ENCODE measurements at places on chromosomes 11 and 22. TPM values are rescaled to one million over a fixed set of nuclear protein-coding genes. Genes with fewer than 3 reads are reported as not detected.

GRCh38 chr22:43505896-43506295 lies 94.1 kb downstream of the MPPED1 start:
- no peak for DNase-seq

IFITM10 gene
- 12.6 TPM for total RNA-seq

DNA sequence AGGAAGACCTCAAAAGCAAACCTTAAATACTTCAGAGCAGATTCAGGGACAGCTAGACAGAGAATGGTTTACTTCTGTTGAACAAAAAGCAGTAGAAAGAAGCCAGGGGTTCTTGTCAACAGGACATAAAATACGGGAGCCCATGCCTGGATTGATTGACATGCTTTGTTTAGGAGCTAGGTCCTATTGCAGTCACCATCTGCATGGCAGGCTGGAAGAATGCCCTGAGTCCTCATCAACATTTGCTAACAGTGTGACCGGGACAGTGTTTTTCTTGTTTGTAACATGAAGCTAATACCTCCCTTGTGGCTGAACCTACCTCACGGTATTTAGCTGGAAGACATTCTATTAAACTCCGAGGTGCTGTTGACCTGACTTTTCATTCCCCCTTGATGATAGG lies 225.4 kb downstream of the NTM start:
- DNase-seq: no peak

- peak; percentile 11 for DNase-seq
Measured at GRCh38 chr11:128963744-128964325, 21.2 kb upstream of the TP53AIP1 start.

- DNase-seq: no peak
Measured at GRCh38 chr22:33054001-33054675, 4.0 kb downstream of the SYN3 start.

GRCh38 chr11:44028401-44028800 lies 19.4 kb upstream of the ACCSL start:
- DNase-seq: no peak

DNA sequence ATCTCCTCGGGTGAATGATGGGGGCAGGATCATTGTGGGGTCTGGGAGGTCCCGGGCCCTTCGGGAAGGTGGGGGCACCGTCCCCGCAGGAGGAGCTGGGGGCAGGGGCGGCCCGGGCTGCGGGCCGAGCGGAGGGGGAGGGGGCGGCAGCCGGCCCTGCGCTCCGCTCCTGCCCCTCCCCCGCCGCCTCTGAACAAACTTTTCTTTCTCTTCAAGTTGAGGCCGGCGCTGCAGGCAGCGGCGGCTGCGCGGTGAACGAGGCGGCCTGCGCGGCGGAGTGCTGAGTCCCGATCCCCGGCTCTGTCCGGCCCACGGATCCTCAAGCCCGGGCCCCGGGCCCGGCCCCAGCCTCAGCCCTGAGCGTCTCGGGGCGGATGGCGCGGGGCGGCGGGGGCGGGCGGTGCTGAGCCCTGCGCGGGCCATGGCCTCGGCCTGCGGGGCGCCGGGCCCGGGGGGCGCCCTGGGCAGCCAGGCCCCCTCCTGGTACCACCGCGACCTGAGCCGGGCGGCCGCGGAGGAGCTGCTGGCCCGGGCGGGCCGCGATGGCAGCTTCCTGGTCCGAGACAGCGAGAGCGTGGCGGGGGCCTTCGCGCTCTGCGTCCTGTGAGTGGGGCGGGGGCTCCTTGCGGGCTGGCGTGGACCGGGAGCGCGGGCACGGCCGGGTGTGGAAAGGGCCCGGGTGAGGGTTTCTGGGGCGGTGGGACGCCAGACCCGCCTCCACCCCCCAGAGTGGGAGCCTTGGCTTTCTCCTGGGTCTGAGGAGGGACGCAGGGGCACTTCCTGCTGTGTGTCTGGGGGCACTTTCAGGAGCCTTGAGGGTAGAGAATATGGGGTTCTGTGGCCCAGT lies at the start of gene INPPL1:
TSS of gene INPPL1 (plus strand) at position 204 of the 847 bp plus-strand sequence. CDS start at position 422, 218 bp downstream.
- DNase-seq: peak; percentile 26

- DNase-seq: peak; percentile 67
Measured at GRCh38 chr11:110818032-110818687, 105.9 kb upstream of the ARHGAP20 start.

- no peak for DNase-seq
Measured at GRCh38 chr11:122724520-122724919, 69.0 kb downstream of the UBASH3B start.

DNA sequence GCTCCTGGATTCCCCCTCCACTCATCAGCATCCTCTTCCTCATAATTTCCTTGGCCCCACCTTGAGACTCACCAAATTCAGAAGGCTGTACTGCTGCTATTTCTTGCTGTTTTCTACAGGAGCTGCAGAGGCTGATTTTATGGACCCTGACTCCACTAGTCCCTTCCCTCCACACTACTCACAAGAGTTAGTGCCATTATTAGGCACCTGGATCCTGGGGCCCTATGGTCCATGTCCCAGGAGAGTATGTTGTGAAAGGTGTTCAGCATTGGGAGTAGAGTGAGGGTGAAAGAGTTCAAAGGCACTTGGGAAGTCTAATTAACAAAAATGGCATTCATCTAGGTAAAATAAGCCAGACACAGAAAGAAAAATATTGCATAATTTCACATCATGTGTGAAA lies at the start of gene OR56A4:
TSS of gene OR56A4 (minus strand) at position 101 of the 400 bp plus-strand sequence. CDS start 3,954 bp downstream, outside the sequence.
- no peak for DNase-seq

GRCh38 chr11:46120346-46121300 lies 631 bp downstream of the PHF21A start:
- peak; percentile 74 for DNase-seq

DNA sequence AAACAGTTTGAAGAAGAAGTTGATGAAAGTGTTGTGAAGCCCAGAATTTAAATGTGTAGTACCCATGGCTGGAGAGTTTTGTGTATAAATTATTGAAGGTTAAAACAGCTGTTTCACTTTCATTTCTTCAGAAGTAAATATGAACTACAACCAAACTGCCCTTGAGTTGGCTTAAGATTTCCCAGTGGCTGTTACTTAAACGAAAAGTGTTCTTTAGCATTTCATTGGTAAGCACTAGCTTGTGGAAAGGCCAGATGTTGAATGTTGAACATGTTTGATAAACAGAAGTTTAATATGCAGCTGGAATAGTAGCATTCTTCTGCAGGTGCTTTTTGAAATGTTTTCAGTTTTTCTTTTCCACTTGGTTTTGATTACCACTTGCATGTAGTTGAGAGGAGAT lies 83.2 kb upstream of the TNRC6B start:
- DNase-seq: no peak

SLC25A1 gene
- 133 TPM for total RNA-seq

PKDREJ gene
- not detected for total RNA-seq

- no peak for DNase-seq
Measured at GRCh38 chr11:85668157-85668556, 3.2 kb upstream of the CREBZF start.

DRD4 gene
- total RNA-seq: not detected

DNA sequence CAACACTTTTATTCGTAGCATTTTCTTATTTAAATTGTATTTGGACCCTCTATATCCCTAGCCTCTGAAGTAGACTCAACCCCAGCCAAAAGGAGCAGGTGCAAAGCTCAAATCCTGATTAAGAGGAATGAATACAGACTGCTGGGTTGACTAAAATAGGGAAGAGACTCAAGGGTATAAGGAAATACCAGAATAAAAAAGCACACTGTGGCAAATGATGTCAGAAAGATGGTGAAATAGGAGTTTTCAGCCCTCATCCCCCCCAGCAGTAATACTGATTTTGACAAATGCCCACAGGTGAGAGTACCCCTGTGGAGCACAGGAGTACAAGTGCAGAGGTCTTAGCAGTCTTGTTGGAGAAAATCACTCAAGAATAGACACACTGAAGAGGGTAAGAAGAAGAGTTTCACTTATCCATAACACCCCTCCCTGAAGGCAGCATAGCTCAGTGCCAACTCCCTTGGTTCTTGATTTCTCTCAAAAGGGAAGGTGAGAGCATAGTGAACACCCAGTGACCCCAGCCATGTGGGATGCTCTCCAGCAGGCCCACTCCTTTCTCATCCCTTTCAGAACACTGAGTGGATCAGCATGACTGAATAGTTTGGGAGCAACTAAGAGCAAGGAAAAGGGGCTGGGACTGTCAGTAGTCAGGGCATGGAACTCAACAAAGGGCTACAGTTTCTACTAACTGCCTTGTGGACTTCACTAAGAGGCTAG lies 71.7 kb downstream of the TBC1D22A start:
- no peak for DNase-seq

Measured in LHCN-M2 (cell line).